ENCODE measurements at places on chromosomes 11 and 22.
A peak's percentile ranks its signal among the peaks of the same experiment; 100 is the strongest.

DNA sequence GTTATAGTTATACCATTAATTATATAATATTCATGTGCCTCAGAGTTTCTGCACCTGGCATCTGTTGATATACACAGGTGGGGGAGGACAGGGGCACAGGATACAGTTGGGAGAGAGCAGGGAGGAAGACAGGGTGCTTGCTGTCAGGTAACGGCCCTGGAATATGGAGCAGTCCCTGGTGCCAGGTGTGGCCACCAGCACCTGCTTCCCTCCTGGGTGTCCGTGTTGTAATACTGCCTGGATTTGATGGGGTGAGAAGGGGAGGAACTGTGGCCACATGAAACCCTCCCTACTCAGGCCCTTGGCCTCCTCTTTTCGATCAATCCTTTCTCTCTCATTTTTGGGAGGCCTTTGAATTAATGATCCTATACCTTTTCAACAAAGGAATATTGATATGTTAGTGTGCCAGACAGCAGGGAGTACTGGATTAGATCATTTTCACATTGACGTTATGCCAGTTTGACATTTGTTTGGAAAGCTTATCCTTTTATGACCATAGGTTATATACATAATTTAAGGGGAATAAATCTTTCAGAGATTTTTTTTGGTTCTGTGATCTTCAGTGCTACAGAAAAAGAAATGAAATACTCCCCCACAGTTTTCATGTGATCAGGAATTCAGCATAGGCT lies 88.6 kb downstream of the TEAD1 start:
- DNase-seq, result no peak

- DNase-seq, result no peak
Measured at GRCh38 chr11:74463216-74463615, 4.1 kb downstream of the KCNE3 start.

DNA sequence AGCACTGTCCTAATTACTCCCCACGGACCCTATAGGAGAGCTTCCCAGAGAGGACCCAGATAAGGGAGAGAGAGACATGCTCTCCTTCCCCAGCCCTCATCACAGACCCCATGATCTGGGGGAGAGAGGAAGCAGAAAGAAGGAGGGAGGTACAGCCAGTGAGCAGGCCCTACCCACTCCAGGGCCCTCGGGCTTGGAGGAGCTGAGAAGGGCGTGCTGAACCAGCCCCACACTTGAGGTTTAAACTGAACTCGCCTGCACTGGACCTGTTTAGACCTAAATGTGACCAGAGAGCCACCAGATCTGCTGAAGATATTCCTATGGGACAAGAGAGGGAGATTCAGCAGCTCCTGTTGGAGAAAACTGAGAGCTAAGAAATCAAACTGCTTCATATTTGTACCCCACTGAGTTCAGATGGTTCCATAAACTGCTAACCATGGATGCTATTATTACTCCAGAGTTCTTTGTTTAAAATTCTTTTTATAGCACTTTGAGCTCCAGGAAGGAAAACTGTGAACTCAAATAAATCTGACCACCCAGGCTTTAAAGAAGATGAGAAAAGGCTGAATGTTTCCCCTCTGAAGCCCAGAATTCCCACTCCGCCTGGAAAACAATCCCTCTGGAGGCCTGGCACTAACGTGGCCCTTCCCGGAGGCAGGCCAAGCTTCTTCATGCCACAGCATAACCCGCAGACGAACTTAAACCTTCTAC lies 67.2 kb downstream of the EFCAB6 start:
- no peak for DNase-seq

GRCh38 chr11:104410336-104410735 lies 246.4 kb upstream of the PDGFD start:
- DNase-seq, result peak; percentile 55

DNA sequence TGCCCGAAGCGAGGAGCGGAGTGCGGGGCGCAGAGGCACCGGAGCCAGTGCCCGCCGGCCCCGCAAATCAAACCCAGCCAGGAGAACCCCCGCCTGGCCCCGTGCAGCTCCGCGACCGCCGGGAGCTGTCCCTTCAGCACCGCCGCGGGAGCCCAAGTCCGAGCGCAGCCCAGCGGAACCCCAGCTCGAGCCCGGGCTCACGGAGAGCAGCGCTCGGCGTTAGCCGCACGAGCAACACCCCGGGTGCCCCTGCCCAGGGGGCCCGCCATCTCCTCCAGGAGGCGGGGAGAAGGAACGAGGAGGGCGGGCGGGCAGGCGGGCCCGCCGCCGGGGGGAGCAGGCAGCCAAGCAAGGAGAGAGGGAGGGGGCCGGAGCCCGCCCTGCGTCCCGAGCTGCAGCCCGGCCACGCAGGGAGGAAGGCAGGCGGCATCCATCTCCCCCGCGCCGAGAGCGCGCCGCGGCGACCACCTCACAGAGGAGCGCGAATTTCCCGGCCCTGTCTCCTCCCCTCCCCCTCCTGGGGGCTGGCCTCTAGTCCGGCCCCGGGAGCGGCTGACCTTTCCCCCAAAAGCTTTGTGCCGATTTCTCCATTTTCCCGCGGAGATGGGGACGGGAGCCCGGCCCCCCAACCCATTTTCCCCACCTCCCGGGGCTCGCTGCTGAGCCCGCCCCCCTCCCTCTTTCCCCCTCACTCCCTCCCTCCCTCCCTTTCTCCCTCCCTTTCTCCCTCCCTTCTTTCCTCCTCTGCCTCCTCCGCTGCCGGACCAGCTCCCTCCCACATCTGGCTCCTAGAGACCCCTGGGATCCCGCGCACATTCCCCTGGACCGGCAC lies 621 bp downstream of the KCNC1 start:
- DNase-seq, result no peak

GRCh38 chr22:33866511-33866910 lies 53.8 kb downstream of the LARGE1 start:
- DNase-seq, result no peak

GRCh38 chr11:27700351-27701301 lies at the start of gene BDNF:
TSS of gene BDNF (minus strand) at chr11:27700455. CDS start at chr11:27658564, 41,891 bp downstream.
- no peak for DNase-seq

DNA sequence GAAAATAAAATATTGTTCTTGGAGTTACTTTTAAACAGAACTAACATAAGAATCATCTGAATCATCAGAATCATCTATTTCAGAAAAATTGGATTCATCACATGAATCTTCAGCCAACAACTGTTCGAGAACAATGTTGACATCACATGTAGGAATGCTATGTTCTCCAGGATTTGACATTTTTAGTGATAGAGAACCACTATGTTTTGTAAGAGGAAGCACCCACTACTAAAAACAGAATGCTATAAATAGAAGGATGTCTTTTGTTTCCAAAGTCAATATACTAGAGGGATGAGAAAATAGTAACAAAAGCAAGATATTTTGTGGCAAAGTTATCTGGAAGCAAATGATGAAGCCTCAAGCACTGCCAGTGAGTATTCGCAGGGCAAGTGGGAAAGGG lies 263.4 kb upstream of the DDI1 start:
- peak; percentile 69 for DNase-seq

GRCh38 chr11:27187848-27188621 lies 147.4 kb downstream of the BBOX1 start:
- DNase-seq, result no peak

DNA sequence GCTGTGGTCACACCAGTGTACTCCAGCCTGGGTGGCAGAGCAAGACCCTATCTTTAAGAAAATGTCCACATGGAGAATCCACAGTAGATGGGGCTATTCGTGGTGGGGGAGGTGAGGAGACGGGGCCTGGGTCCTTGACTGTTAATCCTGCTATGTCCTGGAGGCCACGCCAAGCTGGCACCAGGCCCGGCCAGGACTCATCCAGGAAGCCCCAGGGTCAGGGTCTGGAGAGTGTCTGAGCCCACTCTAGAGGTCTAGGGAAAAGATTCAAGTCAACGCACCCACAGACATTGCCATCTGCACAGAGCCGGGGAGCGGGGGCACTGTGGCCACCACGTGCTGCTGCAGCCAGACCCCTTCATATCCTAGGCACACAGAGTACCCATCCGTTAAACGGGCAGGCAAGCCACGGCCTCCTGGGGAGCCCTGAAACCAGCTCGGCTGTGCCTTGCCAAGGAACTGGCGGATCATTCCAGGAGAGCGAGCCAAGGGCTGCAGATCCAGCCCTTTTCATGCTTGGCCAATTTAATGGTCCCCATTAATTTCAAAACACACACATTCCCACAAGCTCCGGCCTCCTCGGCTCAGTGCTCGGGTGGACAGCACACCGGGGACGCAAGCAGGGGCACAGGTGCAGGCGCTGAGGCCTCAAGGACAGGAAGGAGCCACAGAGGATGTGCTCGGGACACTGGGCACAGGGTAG lies 24.7 kb downstream of the MACROD1 start:
- no peak for DNase-seq

DNA sequence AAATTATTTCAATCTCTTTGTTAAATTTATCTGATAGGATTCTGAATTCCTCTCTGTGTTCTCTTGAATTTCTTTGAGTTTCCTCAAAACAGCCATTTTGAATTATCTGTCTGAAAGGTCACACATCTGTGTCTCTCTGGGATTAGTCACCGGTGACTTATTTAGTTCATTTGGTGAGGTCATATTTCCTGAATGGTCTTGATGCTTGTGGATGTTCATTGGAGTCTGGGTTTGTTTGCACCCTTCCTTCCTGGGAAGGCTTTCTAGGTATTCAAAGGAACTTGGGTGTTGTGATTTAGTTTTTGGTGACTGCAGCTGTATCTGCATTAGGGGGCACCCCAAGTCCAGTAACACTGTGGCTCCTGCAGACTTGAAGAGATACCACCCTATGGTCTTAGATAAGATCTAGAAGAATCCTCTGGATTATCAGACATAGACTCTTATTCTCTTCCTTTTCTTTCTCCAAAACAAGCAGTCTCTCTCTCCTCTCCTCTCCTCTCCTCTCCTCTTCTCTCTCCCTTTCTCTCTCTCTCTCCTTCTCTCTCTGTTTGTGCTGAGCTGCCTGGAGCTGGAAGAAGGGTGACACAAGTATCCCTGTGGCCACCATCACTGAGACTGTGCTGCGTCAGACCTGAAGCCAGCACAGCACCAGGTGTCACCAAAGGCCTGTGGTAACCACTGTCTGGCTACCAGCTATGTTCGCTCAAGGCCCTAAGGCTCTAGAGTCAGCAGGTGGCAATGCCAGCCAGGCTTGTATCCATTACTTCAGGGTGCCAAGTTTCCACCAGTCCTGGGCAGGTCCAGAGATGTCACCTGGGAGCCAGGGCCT lies 3.3 kb upstream of the HEPN1 start:
- no peak for DNase-seq

GRCh38 chr22:40043081-40043480 lies 48.3 kb downstream of the FAM83F start:
- peak; percentile 83 for DNase-seq

DNA sequence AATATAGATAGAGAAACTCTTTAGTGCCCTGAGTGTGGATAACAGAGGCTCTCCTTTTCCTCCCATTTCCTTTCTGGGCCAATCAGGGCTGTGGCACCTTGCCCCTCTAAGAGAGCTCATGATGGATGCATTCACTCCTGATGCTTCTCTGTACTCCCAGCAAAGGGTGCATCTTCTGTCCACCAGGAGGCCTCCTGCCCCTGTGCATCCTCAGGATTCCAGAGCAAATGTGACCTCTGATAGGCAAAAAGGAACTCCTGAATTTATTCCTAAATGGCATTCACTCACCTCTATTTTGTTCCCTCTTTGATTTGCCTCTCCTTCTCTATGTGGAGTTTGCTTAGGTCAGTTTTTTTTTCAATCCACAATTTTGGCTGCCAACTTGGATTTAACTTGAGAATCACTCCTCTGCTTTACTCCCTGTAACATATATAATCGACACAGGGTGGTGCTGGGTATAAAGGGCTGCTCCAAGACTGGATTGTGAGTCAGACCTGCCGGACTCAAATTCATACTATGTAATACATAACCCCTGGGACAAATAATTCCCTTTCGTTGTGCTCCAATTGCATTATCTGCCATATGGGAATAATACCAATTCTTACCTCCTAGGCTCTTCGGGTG lies 1.1 kb upstream of the MRGPRX4 start:
- DNase-seq, result no peak

GRCh38 chr22:24772493-24773220 lies 1.9 kb downstream of the PIWIL3 start:
- no peak for DNase-seq

GRCh38 chr22:46508491-46508999 lies 28.9 kb downstream of the CELSR1 start:
- DNase-seq, result no peak

GRCh38 chr22:30438559-30438958 lies 13.0 kb downstream of the MTFP1 start:
- DNase-seq, result no peak

DNA sequence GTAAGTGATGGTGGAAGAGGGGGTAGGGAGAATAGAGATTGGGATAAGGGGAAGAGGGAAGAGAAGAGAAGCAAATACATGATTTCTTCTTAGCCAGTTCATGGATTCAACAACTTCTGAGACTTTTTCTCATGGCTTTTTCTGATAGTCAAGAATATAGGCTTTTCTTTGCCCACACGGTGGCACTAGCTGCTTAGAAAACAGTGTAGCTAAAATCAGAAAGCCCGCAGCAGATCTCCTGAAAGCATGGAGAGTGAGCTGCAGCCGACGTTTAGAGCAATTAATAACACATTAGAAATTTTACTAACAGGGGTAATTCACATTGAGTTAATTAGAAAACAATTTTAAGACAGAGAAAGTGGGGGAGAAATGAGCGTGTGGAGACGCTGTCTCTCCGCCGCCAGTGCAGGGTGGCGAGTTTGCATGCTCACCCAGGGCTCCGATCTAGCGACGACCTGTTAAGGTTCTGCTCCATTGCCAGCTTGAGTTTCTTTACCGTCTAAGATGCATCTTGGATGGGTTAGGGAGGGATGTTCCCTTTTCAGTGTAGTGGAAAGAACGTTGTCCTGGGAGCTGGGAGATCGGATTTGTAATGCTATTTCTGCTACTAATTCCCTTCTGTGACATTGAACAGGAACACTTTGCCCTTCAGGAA lies 3.3 kb upstream of the RAG1 start:
- peak; percentile 40 for DNase-seq

DNA sequence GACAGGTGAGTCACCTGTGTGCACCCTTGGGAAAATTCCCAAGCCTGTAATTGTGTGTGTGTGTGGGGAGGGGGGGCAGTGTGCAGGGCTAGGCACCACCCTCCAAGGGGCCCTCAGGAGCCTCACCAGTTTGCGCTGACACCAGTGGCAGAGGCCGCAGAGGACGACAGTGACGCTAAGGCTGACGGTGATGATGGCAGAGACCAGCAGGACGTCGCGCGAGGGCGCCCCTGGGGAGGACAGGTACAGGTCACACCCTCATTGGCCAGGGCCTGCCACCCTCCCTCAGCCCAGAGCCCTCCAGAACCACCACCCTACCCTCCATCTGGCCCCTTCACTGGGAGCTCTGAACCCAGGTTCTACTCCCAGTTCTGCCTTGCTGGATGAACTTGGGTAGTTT lies 24.9 kb downstream of the SYT7 start:
- no peak for DNase-seq

- no peak for DNase-seq
Measured at GRCh38 chr11:66328031-66328301, 8.3 kb downstream of the RIN1 start.

DNA sequence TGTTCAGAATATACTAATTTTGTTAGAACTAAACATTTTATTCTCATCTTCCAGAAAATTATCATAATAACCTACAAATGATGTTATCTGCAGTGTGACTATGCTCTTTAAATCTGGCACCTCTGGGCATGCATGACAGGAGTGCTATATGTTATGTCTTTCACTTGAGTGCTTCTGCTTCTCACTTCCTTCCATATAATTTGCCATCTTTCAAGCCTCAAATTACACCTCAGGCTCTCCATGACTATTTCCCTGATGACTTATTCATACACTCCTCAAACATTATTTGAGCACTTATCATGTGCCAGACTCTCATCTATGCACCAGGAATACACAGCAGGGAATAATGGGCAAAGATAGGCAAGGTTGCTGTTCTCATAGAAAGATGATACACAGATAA lies 219.3 kb upstream of the POU2AF2 start:
- no peak for DNase-seq
